NCI-H1092 treated with DMSO at 0.1 percent for 48 hours (cell line): ENCODE measurements at places on chromosomes 11 and 22.

GRCh38 chr11:118002541-118003423 is 16.6 kb downstream of the IL10RA start:
- no peak for DNase-seq

GRCh38 chr11:46890665-46891064 is 27.7 kb downstream of the LRP4 start:
- no peak for DNase-seq

GRCh38 chr11:119729581-119729927 is 554 bp upstream of the NECTIN1 start:
- DNase-seq, result no peak

DNA sequence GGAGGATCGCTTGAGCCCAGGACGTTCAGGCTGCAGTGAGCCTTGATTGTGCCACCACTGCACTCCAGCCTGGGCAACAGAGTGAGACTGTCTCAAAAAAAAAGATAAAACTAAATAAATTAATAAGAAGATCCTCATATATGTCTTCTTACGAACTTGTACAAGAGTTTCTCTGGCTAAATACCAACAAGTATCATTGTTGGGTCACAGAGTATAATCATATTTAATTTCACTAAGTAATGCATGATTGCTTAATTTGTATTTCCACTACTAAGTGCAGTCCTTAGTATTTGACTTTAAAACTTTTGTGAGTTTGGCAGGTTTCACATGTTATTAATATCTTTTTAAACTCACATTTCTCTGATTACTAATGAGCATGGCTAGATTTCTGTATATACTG is 60.9 kb downstream of the PACS1 start:
- DNase-seq, result no peak

DNA sequence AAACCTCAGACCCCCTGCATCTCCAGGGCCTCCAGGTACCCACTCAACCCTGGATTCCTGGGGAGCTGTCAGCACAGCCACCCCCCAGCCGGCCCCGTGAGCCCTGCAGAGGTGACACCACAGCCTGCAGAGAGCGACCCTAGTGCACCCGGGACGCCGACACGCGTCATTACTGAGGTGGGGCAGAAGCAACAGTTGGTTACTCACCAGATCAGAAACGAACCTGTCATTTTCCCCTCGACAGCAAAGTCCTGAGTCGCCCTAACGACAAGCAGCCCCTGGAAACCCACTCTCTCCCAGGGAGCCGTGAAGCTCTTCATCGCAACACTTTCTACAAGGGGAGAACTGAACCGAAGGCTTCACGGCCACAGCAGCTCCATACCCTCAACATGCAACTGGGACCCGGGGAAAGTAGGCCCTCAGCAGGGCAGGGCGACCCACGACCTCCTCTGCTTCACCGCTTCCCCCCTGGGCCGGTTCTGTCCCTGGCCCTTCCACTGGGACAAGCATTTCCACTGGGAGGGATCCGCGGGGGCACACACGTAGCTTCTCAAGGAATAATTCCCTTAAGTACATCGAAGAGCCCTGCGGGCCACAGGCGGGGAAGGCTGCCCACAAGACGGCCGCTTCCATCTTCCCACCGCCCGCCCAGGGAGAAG is 1.6 kb downstream of the BRD1 start:
- no peak for DNase-seq

DNA sequence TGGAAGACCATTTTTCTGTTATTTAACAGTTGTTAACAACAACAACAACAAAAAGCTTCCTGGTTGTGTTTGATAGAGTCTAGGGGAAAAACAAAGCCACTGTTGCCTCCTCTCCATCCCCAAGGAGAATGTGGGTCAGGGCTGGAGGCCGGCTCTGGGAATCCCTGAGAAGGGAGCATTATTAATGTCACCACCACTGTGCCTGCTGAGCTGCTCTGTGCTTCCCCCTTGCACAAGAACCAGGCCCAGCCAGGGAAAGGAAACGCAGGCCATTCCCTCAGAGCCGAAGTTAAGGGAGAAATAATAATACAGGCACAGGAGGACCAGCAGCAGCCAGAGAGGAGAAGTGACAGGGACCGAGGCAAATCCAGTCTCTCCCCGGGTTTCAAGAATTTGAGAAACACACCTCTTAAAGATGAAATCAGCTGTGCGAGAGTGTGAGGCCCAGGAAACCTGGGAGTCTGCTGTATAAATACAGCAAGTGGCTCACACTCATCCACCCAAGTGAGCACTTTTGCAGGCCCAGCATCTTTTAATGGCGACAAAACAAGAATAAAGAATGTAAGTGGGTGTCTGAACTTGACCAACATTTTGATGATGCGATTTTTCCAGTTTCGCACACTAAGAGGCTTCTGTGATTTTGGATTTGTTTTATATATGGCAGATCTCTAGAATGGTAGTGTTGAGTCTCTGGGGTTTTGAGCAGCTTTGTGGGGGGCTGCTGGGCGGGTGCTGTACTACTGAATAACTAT is 539.2 kb downstream of the NTM start:
- DNase-seq, result no peak

DNA sequence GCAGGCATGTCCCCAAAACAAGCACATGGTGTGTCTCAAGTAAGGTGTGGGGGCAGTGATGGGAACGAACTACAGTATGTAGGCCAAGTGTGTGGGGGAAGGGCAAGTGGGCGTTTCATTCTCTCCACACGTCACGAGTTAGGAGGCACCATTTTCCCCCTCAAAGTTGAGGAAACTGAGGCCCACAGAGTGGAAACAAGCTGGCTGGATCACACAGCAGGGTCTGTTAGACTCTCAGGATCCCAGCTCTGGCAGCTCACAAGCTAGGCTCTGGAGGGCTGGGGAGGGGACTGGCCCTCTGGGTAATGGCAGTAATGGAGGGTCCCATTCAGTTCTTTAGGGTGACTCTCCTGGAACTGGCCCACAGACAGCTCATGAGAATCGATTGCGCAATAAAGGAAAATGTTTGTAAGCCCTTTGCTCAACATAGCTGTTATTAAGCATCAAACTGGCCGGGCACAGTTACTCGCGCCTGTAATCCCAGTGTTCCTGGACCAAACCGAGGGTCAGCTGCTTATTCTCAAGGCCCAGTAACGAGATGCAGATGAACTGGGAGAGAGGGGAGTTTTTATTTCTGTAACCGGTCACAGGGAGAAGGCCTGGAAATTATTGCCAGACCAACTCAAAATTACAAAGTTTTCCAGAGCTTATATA is 24.1 kb upstream of the TUB start:
- no peak for DNase-seq

GRCh38 chr22:22590136-22590891 is 31.2 kb upstream of the PRAME start:
- no peak for DNase-seq

GRCh38 chr22:26489447-26490036 is 5.9 kb downstream of the SRRD start:
- DNase-seq, result no peak

DNA sequence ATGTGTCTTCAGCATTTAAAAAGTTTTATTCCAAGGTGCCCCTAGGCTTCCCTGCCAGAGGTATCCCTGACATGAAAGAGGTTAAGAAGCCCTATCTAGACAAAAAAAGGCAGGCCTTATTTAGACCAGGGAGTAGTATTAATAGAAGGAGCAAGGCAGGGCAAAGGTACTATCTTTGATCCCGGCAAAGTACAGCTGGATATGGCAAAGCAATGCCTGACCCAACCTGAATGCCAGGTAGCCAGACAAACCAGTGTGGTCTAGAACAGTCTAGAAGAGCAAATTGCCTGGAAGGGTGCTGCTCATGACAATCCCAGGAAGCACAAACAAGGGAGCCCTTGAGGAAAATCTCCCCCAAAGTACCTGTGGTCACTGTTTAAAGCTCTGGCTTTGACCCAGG is 62.6 kb upstream of the SYT13 start:
- no peak for DNase-seq

DNA sequence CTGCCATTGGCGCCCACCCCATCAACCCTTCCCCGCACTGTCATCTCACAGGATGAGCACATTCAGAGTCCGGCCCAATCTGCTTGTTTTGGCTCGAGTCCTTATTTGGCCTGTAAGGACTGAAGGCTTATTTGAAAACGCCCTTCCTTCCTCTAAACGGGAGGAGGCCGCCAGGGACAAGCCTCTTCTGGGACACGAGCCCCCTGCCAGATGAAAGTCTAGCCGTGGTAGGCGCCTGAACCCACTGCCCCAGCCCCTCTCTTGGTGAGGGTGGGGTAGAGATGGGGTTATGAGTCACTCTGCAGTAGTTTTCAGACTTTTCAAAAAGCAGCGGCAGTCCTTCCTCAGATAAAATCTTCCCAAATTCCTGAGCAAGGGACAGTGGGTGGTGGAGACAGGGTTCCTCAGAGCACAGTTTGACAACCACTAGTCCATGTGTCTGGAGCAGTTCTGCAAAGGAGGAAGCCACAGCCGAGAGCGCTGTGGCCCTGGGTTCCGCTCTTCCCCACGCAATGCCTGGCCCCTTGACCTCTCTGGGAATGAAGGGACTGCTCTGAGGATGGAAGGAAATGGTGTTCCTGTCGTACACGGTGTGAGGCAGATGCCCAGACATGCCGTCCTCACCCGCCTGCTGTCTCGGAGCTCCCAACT is 57.0 kb downstream of the MYH9 start:
- no peak for DNase-seq

GRCh38 chr11:33227578-33228261 is 29.5 kb upstream of the HIPK3 start:
- no peak for DNase-seq

- no peak for DNase-seq
Measured at GRCh38 chr11:84091212-84091986, 805.2 kb upstream of the CCDC90B start.

GRCh38 chr11:76266286-76267100 is 60.2 kb upstream of the WNT11 start:
- DNase-seq, result no peak

GRCh38 chr11:45715418-45715817 is 50.0 kb upstream of the CHST1 start:
- no peak for DNase-seq

GRCh38 chr11:2870460-2870859 is 15.1 kb downstream of the CDKN1C start:
- no peak for DNase-seq

- DNase-seq, result no peak
Measured at GRCh38 chr11:34351687-34352469, 5.9 kb downstream of the ABTB2 start.

DNA sequence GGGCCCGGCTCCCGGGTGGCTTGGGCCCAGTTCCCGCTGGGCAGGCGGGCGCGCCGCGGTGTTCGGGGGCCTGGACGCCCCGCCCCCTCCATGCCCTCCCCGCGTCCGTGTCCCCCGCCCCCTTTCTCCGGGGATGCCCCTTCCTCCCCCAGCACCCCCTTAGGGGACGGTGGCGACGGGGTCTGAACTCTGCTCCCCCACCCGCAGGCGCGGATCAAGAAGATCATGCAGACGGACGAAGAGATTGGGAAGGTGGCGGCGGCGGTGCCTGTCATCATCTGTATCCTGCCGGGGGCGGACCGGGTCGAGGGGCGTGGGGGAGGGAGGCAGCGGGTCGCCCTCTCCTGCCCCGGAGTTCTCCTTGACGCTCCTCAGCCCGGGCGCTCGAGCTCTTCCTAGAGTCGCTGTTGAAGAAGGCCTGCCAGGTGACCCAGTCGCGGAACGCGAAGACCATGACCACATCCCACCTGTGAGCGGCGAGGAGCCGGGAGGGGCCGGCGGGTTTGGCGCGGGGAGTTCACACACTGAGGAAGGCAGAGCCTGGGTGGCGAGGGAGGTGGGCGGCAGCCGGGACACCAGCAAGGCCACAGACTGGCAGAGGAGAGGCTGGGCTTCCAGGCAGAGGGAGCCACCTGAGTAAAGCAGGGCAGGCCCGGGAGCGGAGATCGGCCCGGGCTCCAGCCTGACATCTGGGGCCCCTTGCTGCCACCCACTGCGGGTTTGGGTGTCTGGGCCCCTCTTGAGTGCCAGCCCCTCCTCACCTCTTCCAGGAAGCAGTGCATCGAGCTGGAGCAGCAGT is 546 bp downstream of the DRAP1 start:
- DNase-seq, result peak; percentile 54

- no peak for DNase-seq
Measured at GRCh38 chr11:95715777-95716241, 73.8 kb downstream of the FAM76B start.

DNA sequence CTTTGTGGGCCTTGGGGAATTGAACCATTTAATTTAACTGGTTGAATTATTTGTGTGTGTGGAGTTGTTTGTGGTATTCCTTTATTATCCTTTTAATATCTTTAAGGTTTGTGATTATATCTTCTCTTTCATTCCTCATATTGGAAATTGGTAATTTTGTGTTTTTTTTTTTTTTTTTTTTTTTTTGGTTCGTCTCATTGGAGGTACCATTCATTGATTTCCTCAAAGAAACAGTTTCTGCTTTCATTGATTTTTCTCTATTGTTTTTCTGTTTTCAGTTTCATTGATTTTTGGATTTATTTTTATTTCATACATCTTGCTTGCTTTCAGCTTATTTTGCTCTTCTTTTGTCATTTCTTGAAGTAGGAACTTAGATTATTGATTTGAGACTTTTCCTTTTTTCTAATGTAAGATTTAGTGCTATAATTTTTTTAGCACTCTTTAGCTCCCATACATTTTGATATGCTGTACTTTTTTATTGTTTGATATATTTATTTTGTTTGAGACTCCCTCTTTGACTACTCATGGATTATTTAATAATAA is 31.0 kb upstream of the MAPK1 start:
- no peak for DNase-seq
